Posterior cingulate gyrus (tissue), 11 donors: ENCODE measurements at places on chromosomes 5 and 9.

DNA sequence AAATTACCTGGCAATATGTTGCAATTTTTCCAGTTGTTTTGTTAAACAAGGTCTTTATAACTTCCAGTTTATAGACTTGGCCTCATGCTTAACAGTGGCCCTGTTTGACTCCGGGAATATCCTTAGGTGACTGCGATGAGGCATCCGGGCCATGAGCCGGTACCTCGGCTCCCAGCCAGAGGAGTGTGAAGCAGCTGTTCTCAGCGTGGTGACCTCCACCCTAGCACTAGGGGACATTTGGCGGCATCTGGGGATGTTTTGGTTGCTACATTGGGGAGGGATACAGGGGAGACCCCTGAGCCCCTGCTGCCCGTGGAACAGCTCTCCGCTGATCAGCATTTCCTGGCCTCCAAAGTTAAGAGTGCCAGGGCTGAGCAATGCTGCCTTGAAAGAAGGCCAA is 533.4 kb downstream of the IRX1 start:
- no peak for DNase-seq

DNA sequence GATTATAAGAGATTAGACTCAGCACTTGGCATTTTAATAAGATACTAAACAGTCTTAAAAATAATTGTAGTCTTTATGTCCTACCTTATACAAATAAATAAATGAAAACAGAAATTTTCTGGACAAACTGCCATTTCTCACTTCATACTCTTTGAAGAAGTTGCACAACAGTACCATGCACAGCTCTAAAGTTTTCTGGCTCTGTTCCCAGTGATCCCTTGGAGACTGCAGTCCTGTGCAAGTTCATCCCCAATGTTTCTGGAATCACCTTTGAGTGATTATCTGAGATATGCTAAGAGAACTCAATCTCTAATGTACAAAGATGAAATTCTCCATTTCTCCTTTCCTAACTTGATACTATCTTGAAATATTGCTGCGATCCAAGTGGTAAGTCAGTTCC is 330.4 kb upstream of the EDIL3 start:
- DNase-seq, result no peak

- no peak for DNase-seq
Measured at GRCh38 chr5:137084016-137084415, 415.1 kb downstream of the SPOCK1 start.

DNA sequence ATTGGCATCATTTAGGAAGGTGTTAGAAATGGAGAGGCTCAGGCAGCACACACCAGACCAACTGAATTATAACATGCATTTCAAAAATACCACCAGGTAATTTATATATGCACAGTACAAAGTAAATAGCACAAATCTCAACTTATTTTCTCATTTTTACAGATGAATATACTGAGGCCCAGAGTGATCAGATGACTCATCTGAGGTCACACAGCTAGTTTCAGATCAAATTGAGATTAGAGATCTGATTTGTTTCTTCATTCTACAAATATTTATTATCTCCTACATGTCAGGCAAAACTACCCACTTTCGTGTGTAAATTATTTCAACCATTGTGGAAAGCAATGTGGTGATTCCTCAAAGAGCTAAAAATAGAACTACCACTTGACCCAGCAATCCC is 507.1 kb downstream of the TLE4 start:
- no peak for DNase-seq

DNA sequence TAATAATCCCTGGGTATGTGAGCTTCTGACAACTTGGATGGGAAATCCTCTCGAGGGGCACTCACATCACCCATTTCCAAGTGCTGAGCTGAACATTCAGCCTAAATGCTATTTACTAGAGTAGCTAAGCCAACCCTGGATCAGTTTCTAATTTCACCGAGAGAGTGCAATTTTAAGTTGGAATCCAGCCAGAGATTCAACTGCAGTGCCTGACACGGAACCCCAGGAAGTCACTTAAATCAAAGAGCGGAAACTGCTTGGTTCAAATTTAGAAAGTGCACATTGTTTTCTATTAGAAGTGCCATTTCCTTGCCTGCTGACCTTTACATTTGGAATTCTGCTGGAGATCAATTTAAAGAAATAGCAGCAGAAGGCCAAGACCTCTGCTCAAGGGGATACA is 8.8 kb downstream of the SPRY4 start:
- no peak for DNase-seq

- no peak for DNase-seq
Measured at GRCh38 chr5:3595006-3595961, at the start of gene IRX1. TSS of gene IRX1 (plus strand) at chr5:3595832. CDS start at chr5:3596106, 274 bp downstream.

GRCh38 chr9:124220946-124221451 is 36.8 kb upstream of the NEK6 start:
- no peak for DNase-seq

- no peak for DNase-seq
Measured at GRCh38 chr9:107928701-107929371, 439.3 kb upstream of the KLF4 start.

GRCh38 chr5:87155106-87155505 is 112.6 kb upstream of the RASA1 start:
- DNase-seq, result no peak

DNA sequence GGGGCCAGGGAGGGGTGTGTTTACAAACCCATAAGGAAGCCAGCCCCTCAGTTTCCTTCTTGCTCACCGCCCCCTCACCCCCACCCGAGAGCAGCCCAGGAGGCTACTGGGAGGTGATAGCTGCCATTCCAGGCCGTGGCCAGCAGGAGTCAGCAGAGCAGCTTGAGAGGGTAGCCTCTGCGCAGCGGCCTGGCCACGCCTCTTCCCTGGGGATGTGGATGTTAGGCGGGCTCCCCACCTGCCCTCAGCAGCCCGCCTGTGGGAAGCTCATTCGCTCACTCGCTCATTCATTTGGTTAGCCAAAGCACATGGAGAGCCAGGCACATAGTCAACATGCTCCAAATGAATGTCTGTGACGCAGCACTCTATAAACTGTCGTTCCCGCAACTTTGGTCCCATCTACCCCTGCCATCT is 6.1 kb upstream of the DPM2 start:
- peak; percentile 97 for DNase-seq

DNA sequence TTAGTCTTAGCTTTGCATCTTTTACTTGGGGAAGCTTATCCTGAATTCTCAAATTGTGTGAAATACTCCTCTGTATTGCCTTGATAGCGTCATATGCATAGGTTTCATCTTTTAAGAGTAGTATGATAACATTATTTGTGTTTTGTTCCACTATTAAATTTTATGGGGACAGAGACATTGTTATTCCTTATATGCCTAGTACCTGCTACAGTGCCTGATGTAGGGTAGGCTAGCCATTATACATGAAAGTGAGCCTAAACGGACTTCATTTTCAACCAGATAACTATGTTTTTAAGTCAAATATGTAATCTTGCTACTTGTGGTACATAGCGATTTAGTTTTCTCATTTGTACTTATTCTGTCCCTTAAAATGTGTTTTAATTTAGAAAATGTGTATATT is 105.9 kb downstream of the DMXL1 start:
- DNase-seq, result no peak

DNA sequence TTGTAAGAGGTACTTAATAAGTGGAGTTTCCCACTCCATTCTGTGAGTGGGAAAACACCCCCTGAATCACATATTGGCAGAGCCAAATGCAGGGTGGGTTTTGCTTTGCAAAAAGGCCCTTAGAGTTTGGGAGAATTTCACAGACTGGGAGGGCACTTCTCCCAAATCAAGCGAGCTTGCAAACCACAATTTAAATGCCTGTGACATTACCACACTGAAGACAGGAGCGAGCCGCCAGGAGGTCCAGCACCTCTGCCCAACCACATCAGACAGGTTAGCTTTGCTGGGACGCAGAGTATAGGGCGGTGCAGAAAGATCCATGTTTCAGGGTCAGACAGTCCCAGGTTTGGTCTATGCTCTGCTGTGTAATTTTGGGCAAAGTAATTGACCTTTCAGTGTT is 2.3 kb downstream of the ALAD start:
- no peak for DNase-seq

DNA sequence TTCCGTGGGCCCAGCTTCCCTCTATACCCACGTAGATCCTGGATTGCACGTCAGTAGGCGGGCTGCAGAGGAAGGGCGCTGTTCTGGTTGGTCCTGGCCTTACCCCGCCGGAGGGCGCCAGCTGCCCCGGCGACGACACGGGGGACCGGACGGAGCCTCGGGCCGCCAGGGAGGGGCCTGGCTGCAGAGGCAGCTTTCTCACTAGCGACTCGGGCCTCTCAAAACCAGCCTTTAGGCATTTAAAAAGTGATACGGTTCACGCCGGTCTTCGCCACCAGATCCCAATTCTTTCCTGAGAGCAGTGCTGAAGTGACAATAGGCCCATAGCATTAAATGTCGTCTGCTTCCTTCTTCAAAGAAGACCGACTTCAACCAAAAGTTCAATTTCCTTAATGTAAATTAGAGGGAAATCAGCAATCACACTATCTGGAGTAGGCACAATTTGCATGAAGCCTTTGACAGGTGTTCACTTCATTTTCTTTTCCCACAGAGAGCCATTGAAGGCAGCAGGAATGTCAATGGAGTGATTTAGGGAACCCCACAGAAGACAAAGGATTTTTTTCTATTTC is 17.6 kb upstream of the UBE2D2 start:
- peak; percentile 88 for DNase-seq

- no peak for DNase-seq
Measured at GRCh38 chr9:36504156-36504555, 68.5 kb upstream of the MELK start.

- DNase-seq, result no peak
Measured at GRCh38 chr5:43168175-43168574, 23.9 kb upstream of the NIM1K start.

- DNase-seq, result no peak
Measured at GRCh38 chr5:106290841-106291240, 1379.9 kb downstream of the EFNA5 start.

GRCh38 chr9:81724242-81724889 is 35.0 kb upstream of the TLE1 start:
- no peak for DNase-seq

DNA sequence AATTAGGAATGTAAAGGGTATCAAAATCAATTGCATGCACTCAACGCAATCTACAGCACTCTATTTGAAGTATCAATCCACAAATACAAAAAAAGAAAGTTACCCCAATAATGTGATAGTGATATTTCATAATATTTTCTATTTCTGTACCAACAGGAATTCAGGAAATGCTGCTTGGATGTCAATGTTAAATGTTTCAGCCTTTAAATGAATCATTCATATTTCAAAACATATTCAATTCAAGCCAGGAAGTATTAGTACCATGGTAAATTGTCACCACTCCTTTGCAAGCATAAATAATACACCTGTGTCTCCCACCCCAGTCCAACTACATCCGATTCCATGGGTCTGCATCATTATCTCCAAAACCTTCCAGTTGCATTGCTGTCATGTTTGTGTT is 1185.5 kb upstream of the CDH18 start:
- no peak for DNase-seq

DNA sequence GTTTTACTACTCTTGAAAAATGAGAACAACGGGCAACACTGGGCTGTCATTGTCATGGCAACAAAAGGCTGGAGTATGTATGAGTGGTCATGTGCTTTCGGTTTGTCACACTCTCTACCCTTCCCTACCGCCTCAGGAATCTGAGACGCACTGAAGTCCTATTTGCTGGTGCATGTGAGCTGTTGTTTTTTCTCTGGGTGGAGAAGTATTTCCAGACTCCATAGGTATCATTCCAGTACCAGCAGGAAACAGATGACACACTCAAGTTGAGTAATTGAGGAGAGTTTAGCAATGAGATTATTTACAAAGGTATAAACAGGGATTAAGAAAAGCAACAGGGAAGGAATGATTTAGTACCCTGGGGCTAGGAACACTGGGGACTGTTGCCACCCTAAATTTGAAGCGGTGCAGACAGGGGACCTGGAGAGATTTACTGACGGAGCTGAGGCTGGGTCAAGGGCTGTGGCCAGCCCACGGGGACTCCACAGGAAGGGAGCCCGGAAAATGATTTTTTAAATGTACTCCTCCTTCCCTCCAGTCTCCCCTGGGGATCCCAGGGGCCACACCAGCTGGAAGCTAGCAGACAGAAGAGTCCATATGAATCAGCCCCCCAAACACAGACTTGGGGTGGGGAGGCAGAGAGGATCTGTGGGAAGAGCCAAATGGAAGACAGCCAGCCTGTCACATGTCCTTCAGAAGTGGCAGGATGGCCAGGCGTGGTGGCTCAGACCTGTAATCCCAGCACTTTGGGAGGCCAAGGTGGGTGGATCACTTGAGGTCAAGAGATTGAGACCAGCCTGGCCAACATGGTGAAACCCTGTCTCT is 13.2 kb upstream of the ZBTB43 start:
- DNase-seq, result no peak

DNA sequence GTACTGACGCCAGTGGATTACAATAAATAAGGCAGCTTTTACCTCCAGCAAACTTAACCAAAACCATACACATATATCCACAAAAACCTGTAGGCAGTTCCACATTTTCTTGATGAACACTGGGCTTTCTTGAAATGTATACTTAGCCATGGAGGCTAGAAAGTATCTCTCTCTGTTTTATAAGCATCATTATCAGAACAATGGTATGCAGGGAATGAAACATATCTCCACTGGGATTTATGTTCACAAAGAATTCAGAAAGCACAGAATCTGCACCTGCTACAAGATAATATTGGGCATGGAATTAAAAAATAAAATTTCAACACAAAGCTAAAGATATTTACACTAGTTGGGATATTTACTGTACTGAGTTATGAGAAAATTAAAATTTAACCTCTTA is 126.1 kb upstream of the RASA1 start:
- DNase-seq, result no peak

- no peak for DNase-seq
Measured at GRCh38 chr5:95671826-95672225, 11.0 kb downstream of the SPATA9 start.

DNA sequence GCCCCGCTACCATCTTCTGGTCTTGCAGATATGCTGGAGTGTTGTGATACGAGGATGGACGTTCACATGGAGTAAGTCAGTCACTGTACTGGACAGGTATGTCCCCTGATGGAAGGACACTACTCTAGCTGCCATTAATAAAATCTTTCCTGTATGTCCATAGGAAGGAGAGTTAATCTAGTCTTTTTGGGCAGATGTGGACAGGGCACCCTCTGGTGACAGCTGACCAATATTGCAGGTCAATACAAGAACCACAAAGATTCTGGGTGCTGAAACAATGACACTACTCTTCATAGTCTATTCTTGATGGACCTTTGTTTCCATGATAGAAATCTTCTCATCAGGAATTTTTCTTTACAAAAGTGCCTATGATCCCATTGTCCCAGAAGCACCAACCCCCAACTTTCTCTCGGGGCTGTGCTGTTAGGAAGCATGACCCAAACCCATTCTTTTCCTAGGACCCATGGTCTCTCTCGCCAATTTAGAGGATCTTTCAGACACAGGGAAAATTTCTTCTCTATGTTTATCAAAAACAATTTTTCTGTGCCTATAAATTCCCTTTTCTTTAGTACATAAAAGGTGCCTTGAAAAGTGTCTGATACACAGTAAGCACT is 376.9 kb downstream of the DTWD2 start:
- DNase-seq, result no peak

- no peak for DNase-seq
Measured at GRCh38 chr9:82333671-82334070, 345.1 kb downstream of the SPATA31D1 start.
